ENCODE measurements at places on chromosomes 6 and 20.

DNA sequence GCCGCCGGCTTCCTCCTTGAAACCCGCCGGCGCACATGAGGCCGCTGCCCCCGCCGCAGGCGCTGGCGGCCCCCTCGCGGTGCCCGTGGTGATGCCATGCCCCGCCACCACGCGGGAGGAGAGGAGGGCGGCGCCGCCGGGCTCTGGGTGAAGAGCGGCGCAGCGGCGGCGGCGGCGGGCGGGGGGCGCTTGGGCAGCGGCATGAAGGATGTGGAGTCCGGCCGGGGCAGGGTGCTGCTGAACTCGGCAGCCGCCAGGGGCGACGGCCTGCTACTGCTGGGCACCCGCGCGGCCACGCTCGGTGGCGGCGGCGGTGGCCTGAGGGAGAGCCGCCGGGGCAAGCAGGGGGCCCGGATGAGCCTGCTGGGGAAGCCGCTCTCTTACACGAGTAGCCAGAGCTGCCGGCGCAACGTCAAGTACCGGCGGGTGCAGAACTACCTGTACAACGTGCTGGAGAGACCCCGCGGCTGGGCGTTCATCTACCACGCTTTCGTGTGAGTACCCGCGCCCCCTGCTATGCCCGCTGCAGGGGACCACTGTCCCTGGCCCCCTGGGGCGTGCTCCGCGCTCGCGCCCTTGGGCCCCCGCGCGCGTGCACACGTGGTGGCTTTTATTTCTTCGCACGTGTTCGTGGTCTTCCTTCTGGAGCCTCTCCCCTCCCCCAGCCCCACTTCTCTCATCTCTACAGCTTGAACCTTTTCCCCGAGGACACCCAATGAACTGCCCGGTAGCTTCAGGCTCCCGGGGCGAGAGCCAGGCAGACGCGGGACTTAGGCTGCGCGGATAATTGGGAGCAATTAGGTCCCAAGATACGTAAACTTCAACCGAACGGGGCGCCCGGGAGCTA is 453 bp downstream of the KCNQ5 start:
- DNase-seq, result peak; percentile 71

- no peak for DNase-seq
Observed at GRCh38 chr6:146813554-146813953, 214.8 kb downstream of the ADGB start.

- no peak for DNase-seq
Observed at GRCh38 chr20:32967961-32968457, 36.2 kb downstream of the SUN5 start.

DNA sequence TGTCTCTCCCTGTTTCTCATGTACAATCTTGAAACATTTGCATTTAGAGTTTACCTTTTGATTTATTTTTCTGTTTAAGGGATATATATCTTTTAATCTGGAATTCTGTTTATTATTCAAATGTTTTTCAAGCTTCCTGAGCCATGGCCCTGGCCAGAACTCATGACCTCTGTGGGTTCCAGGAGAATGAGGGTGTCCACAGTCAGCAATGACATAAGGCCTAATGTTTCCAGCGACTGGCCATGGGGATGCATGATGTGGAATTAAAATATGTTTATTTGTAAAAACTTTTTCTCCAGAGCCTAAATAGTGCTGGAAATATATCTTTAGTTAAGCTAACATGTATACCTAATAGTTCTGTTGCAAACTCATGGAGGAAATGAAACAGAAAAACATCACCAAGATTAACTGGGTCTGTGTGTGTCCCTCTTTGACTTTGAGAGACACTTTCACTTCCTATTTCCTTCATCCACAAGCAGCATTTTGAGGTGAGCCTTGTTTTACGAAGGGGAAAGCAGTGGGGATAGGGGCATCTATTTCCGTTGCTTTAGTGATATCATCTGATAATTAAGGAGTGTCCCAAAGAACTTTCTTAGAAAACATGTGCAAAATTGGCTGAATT is 87.6 kb downstream of the SMOC2 start:
- no peak for DNase-seq

GRCh38 chr6:84953111-84953755 is 188.8 kb upstream of the TBX18 start:
- no peak for DNase-seq

GRCh38 chr6:13818341-13818740 is 4.0 kb upstream of the MCUR1 start:
- DNase-seq, result no peak

- DNase-seq, result no peak
Observed at GRCh38 chr6:55955684-55956083, 80.3 kb upstream of the BMP5 start.

DNA sequence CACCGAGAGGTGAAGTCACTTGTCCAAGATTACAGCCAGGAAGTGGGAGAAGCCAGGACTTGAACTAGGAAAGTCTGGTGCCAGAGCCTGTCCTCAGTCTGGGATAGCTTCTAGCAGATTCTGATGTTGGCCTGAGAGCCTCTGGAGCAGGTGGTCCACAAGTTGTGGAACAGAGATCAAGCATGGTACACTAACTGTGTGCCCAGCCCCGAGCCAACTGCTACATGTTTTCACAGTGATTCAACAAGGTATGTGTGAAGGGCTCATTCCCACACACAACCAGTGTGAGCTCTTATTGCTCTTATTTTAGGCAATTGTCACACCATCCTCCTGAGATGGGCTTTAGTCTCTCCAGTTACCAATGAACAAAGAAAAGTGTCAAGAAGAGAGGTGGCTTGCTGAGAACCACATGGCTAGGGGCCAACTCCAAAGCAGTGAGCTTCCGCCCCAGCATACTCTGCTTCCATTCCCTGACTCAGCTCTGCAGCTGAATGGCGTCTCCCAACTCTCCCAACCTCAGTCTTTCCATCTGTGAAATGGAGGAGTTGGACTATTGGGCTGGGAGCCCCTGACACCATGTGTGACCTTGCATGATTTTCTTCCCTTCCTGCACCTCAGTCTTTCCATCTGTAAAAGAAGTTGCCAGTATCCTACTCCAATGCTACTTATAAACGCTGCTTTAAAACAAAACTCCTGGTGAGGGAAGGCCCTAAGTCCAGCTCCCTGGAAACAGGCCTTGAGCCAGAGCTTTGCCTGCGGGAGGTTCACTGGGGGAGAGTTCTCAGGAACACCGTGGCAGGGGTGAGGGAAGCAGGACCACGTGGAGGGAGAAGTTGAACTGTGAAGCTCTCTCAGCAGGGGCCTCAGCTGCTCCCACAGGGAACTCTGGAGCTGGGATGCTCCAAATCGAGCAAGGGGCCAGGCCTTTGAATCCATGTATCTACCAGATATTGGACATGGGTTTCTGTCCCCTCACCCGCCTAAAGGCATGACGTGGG is 40.9 kb downstream of the CDH22 start:
- no peak for DNase-seq

DNA sequence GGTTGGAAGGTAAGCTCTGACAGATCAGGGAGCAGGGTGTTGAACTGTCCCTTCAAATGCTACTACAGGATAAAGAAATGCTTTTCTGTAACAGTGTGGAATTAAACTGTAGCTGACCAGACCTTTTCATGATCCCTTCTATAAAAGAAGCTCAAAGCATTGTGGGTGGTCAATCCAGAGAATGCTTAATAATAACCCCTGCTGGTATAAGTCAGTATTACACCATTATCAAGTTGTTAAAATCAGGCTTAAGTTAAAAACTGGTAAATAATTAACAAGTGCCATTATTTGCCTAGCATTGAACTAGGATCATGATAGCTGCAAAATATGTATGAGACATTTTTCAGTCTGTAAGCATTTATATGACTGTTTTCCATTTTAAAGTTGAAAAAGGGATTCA is 468.9 kb downstream of the PKHD1 start:
- DNase-seq, result no peak

DNA sequence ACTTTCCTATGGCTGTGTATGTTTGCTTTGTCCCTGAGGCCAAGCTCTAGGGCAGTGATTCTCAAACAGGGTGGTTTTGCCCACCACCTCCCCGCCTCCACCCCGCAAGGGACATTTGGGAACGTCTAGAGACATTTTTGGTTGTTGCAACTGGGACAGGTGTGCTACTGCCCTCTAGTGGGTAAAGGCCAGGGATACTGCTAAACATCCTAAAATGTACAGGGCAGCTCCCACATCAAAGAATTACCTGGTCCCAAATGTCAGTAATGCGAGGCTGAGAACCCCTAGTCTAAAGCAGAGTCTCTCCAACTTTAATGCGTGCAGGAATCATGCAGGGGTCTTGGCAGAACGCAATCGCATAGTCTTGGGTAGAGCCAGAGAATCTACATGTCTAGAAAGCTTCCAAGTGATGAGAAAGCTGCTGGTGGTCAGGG is 5.1 kb downstream of the KCNS1 start:
- DNase-seq, result no peak

DNA sequence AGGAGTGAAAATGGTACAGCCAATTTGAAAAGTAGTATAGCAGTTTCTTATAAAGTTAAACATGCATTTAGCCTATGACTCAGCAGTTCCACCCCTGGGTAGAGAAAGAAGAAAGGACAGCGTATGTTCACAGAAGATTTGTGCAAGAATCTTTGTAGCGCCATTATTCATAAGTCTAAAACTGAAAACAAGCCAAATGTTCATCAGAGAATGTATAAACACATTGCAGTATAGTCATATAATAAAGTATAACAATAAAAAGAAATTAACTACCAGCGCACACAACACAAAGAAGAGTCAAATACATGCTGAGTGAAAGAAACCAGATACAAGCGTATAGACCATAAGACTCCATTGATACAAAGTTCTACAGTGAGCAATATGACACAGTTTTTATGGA is 294.0 kb downstream of the SAMD5 start:
- no peak for DNase-seq

DNA sequence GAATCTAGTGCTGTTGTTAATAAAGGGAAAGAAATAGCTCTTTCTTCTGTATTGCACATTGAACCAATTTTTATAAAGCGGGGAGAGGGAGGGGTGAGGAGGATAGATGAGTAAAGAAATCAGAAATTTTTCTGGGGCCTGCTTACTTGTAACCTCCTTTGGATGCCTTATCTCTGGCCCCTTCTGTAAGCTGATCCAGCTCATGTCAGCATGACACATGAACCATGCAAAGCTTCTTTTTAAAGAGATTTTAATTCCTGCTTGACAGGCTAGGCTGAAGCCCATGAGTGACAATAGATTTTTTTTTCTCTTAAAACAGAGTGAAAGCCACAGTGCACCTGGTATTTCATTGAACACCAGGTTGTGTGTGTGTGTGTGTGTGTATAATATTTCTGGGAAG is 325.3 kb downstream of the PRL start:
- DNase-seq, result no peak

- no peak for DNase-seq
Observed at GRCh38 chr20:43155366-43156100, 34.2 kb downstream of the PTPRT start.

DNA sequence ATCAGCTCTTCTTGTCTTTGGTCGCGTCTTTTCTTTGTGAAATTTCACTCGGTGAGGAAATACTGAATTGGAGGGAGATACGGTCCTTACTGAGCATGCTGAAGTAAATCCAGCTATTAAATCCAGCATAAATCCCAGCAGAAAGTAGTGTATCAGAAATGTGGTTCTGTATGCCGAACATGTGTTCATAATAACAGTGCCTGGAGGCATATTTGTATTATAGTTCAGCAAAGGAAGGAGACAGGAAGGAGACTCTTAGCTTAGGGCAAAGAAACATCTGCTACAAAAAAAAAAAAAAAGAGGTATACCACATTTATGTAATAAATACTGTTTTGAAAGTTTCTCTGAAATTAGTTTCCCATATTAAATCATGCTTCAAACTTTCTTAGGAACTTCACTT is 211.8 kb downstream of the PLCB4 start:
- no peak for DNase-seq

GRCh38 chr6:14799928-14800327 is 445.9 kb upstream of the JARID2 start:
- peak; percentile 62 for DNase-seq

GRCh38 chr20:15927893-15928650 is 645.2 kb downstream of the KIF16B start:
- no peak for DNase-seq

- DNase-seq, result no peak
Observed at GRCh38 chr20:17587148-17587547, 17.3 kb downstream of the DSTN start.

DNA sequence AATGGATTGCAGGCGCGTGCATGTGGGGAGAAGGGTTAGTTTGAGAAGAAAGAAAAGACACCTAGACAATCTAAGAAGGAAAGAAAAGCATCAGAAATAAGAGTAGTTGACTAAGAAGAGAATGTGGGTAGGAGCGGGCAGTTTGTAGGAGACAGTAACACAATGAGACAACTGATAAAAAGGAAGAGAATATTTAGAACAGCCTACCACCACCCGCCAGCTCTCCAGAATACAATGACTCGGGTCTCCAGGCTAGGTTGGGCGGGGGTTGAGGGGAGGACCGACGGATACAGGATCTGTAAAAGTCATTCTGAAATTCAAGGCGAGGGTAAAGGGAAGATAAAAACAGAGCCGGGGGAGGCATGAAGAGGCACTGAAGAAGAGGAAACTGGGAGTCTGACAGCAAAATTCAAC is 712 bp downstream of the ABHD16A start:
- DNase-seq, result no peak

- no peak for DNase-seq
Observed at GRCh38 chr20:48069596-48069995, 284.3 kb upstream of the SULF2 start.

GRCh38 chr6:83125425-83125824 is 58.0 kb downstream of the DOP1A start:
- no peak for DNase-seq

DNA sequence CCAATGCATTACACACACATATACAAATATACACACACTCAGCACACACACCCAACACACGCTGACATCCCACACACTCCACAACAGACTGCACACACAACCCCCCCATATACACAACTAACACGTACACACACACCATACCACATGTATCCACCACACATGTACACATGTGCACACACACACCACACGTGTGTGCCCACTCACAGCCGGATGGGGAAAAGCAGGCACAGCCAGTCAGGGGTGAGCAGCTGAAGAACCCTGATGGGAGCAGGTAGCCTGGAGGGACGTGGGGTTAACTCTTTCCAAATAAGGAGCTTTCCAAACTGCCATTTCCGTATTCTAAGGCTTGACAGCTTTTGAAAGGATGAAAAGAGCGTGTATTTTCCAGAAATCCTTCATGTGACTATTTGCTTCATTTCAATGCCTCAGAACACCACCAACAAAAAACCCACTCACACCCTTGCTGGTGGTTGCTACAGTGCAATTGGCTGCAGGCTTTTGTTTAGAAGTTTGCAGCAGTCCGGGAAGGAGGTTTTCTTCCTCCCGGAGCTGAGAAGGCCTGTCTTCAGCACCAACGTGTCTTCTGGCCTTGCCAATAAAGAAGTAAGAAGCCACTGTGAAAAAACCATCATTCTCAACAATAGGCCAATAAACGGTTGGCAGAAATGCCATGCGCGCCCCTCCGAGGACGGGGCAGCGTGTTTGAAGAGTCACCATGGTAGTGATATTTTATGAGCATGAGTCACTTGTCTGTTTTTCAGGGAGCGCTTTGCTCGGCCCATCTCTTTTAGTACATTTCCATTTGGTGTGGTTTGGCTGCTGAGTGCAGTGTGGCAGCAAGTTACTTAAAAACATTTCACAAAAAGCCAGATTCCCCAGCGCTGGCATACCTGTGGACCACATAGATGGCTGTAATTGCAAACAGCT is 131.3 kb upstream of the GMDS start:
- DNase-seq, result no peak

- DNase-seq, result no peak
Observed at GRCh38 chr20:19025430-19026120, 186.9 kb upstream of the SLC24A3 start.

GRCh38 chr6:138586638-138587037 is 87.3 kb upstream of the NHSL1 start:
- no peak for DNase-seq
